ENCODE measurements at places on chromosomes 7 and 10.
A peak's percentile ranks its signal among the peaks of the same experiment; 100 is the strongest.

DNA sequence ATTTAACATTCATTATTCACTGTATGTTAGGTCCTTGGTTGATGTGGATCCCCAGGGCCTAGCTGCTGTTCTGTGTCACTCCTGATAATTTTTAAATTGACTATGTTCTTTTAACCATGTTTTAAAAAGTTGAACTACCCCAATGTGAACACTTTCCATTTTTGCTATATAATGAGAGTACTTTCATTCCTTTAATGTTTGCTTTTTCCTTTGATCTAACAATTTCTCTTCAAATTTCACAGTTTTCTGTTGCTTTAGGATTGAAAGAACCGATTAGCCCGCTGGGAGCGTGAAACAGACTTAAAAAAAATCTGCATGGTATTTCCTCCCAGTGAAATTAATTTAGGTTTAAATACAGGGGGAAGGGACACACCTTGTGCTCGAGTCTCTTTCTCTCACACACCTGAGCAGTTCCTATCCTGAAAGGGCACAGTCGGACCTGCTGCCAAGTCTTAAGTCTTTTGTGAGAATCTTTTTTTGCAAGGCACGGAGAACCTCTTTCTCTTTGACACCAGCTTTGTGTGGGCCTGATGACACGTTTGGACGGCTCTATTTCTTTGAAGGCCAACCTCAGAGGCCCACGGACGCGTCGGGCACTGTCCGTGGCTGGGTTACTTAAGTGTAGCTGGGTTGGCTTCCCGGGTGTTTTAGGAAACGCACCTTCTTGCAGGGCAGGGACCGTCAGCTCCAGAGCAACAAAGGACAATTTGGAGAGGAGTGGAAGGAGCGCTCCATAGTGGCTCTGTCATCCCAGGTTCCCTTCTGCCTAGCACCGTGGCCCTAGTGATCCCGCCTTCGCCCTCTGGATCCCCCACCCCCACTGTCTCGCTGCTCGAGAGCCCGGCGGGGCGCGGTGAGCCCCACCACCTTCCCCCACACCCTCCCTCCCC is 1.0 kb upstream of the CHN2 start:
- no peak for DNase-seq

DNA sequence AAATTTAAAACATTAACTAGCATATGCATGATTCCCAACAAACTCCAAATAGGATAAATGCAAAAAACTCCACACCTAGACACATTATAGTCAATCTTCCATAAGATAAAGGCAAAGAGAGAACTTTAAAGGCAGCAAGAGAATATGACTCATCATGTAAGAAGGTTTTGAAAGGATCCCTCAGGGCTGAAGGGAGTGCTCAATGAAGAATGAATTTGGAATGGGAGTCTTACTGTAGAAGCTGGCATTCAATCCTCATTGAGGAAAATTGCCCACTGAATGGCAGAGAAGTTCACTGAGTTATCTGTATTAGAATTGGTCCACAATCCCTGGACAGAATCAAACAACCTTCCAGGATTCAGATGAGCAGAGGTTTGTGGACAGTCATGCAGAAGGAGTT is 26.1 kb upstream of the ZNF365 start:
- DNase-seq = no peak

- DNase-seq = no peak
These were observed 127.2 kb upstream of the PODXL start for GRCh38 chr7:131683536-131684125.

GRCh38 chr10:126397640-126398382 is 9.5 kb upstream of the ADAM12 start:
- DNase-seq = no peak

DNA sequence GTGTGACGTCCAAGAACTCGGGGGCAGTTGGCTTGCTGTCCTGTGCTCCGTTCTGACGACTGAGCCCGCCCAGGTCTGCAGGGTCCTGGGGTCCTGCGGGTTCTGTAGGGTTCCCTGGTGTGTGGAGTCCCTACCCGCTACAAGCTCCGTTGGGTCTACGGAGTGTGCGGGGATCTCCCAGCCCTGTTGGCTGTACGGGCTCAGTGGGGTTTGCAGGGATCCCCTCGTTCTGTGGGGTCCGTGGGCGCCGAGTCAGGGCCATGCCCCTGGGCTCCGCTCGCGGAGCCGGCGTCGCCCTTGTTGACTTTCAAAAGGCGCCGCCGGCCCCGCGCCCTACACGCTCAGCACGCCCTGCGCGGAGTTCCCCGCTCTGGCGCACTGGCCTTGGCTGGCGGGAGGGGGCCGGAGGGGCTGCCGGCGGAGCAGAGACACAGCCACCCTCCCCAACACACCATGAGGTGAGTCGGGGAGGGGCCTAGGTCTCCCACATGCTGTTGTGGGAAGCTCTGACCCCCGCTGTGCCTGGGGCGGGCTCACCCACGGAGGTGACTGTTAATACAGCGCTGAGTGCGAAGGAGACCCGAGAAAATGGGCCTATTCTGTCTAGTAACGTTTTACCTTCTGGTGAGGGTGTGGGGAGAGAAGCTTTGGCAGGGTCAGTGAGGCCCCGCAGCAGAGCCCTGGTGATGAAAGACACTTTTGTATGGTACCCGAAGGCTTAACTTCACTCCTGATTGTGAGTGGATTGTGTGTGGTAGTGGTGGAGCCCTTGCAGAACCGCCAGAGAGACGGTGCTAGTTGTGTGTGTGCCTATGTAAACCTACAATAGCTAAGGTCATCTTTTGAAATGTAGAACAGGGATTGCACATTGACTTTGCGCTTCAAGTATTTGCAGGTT is 8.1 kb downstream of the TASOR2 start:
- peak; percentile 48 for DNase-seq

GRCh38 chr10:44153918-44154670 is 230.8 kb downstream of the CXCL12 start:
- DNase-seq = no peak

- no peak for DNase-seq
These were observed 68.5 kb upstream of the GPR26 start for GRCh38 chr10:123597676-123598075.

DNA sequence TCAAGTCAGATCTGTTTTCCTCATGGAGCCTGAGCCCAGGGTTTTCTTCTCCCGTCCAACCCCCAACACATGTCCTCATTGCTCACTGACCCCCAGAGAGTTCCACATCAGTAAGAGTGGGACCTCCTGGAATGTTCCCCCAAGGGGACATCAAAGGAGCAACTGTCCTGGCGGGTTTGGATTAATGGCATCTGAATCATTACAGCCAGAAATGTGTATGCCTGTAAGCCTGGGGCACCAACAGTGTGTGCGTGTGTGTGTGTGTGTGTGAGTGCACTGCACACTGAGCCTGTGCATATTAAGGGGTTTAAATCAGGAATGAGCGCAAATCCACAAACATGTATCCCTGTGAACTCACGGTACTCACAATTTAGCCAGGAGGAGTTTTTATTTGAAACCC is 222.3 kb downstream of the PLXNA4 start:
- no peak for DNase-seq

- no peak for DNase-seq
These were observed 34.2 kb downstream of the TFPI2 start for GRCh38 chr7:93856323-93856722.

DNA sequence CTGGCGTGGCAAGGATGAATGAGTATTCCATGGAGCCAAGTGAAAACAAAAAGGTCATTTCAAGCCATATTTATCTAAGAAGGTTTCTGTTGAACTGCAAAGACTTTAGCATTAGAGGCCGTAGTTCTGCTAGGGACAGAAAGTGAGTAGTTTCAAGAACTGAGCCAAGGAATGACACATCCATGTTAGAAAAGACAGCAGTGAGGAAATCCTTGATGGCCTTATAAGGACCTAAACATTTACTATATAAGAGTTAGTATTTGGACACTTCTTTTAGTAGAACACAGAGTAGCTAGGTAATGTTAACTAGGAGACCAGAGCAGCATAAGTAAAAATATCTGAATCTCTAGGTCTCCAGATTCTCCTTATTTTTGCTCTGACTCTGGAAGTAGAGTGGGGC is 329.8 kb upstream of the SEMA3D start:
- DNase-seq = no peak
